CD4-positive, alpha-beta T cell treated with Interleukin-17A for 4 hours (primary cell): ENCODE measurements at places on chromosomes 1 and 21.
A peak's percentile ranks its signal among the peaks of the same experiment; 100 is the strongest.

DNA sequence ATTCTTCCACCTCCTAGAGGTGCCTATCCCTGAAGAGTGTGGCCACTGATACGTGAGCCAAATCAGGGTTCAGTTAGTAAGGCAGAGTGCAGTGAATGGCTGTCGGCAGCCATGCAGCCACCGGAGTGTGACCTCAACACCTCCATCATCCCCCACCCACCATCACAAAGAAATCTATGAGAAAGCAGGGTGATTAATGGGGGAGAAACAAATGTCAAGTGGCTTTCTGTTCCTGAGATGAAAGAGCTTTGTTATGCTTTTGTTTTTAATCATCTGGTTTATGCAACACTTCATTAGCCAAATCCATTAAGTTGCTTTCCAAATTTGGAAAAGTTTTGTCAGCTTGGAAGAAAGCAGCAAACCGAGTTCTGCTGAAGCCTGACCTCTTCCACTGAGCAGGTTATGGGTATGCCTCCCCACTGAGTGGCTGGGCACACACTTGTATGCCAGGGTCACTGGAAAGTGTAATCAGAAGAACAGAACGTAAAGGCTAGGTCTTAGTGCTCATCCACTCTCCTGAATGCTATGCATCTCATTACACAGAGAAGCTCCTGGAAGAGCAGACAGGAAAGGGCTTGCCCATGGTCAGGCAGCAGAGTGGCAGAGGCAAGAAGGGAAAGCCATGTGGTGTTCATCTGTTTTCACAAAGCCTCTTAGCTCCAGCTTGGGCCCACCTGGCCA lies 57.1 kb upstream of the ATP1B1 start:
- no peak for DNase-seq

DNA sequence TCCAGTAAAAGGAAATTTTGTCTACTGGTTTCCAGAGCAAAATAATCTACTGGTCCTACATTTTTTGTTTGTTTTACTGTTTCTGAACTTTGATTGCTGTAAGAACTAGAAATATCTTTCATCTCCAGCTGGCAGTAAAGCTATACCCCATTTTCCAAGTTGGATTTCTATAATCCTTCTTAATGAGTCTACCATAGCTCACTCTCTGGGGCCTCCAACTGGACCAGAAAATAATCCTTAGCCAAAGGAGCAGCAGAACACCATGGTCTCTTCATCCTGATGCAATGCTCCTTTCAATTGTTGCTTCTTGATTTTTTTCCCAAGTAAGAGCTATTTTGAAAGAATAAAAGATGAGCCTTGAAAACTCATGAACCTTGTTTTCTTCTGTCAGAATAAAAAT lies 110.0 kb upstream of the COL11A1 start:
- no peak for DNase-seq

GRCh38 chr21:38351961-38352521 lies 95.2 kb downstream of the KCNJ15 start:
- peak; percentile 25 for DNase-seq

- DNase-seq, result no peak
Observed at GRCh38 chr1:55713516-55713915, 498.4 kb upstream of the USP24 start.

DNA sequence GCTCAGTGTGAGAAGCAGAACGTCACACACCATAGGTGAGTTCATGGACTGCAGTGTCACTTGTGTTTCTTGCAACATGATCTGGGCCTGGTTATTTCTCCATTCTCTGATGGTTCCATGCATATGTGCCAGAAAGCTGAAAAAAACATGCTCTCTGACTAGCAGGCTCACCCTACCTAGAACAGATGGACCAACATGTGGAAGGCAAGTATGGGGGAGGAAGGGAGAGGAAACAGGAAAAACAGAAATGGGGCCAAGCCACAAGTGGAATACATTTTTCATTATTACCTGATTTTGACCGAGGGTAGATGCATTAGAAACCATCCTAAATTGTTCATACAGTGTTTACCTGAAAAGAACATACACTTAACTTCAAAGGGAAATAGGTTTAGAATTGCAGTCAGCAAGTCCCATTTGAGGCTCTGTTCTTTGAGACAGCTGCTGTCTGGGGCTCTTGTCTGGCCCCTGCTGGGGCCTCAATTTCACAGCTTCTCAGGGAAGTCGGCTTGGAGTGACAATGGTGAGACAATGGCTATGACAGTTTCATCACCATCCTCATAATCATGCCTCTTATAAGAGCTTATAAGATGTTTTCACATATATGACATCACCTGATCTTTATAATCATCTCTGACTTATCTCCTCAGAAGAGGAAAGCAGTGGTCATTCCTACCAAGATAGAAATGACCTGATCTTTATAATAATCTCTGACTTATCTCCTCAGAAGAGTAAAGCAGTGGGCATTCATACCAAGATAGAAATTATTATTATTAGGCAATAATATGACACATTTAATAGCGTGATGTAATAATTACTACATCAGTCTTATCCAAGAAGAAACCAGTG lies 327.3 kb downstream of the SIPA1L2 start:
- DNase-seq, result no peak

GRCh38 chr1:24199291-24199900 lies 12.3 kb upstream of the IFNLR1 start:
- peak; percentile 82 for DNase-seq

- no peak for DNase-seq
Observed at GRCh38 chr1:210669951-210670350, 341.2 kb downstream of the HHAT start.

DNA sequence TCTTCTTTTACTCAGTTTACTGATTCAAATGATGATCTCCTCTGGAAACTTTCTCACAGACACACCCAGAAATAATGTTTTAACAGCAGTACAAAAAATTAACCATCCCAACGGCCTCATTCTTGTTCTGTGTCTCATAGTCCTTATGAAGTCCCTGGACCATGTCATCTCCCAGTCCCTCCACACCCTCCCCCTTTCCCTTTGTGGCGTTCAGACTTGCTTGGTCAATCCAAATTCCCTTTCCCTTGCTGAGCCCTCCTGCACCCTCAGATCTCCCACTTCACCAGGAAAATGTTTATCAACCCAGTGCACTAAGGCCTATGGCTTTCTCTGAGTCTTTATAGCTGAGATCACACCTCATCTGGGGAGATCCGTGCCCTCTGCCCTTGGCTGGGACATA lies 85.9 kb downstream of the CENPF start:
- no peak for DNase-seq

DNA sequence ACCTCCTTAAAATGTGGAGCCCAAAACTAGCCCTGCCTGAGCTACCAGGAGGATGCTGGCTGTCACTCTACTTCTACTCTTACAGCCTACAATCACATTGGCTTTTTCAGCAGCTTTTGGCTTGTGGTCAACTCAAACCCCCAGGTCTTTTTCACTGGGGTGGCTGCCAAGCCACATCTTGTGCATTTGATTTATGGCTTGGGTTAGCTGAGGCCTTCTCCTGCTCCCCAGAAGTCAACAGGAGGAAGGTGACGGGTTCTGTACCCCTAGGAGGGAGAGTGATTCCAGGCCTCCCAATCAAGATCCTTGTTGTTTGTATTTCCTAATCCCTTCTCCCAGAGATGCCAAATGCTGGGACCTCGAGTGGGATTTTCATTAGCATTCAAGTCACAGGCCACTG lies 124.3 kb downstream of the LACTBL1 start:
- DNase-seq, result no peak

DNA sequence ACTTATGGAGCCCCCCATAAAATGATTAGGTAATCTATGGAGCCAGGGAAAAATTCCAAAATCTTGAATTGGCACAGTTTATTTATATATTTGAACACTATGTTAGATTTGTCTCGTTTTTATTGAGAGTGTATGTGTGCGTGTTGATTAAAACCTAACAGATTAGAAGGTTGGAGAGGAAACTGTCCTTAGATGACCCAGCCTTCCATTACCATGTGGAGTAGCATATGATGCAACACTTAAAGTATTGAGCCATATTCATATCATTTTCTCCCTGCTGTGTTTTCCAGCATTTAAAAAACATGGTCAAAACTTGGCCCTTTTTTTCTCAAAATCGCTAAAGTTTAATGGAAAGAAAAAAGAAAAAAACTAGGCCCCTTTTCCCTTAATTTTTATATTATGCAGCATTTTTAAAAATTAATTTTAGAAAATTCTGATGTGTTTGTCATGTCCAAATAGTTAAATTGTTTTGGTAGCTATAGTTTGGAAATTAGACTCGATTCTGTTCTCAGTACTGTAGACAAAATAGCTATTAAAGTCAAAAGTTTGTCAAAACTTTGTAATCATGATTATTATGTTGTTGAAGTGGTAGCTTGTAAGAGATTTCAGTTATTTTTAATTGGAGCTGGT lies 2.3 kb downstream of the LRRC8D start:
- no peak for DNase-seq
